Keratinocyte (primary cell): ENCODE measurements at places on chromosomes 5 and 9. TPM values are rescaled to one million over a fixed set of nuclear protein-coding genes. Genes with fewer than 3 reads are reported as not detected.

The SPINK4 gene
- 0.85 TPM in 1 of 3 replicates, not detected in the others for polyA plus RNA-seq

DNA sequence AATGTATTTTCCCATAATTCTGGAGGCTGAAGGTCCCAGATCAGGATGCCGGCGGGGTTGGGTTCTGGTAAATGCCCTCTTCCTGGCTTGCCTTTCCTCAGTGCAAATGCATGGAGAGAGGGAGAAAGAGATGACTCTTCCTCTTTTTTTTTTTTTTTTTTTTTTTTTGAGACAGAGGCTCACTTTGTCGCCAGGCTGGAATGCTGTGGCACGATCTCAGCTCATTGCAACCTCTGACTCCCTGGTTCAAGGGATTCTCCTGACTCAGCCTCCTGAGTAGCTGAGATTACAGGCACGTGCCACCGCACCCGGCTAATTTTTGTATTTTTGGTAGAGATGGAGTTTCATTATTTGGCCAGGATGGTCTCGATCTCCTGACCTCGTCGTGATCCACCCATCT, 300.0 kb upstream of the TAS2R1 start:
- peaks cover 17% of the 10 kb centered on the region for H3K4me1 ChIP-seq
- H3K4me3 ChIP-seq: no peak overlapping the region
- H3K27ac ChIP-seq: no peak overlapping the region
- no peak for DNase-seq

The IFNK gene
- polyA plus RNA-seq: 20.6 to 32.7 TPM (median 29.2 TPM) in 3 replicates

DNA sequence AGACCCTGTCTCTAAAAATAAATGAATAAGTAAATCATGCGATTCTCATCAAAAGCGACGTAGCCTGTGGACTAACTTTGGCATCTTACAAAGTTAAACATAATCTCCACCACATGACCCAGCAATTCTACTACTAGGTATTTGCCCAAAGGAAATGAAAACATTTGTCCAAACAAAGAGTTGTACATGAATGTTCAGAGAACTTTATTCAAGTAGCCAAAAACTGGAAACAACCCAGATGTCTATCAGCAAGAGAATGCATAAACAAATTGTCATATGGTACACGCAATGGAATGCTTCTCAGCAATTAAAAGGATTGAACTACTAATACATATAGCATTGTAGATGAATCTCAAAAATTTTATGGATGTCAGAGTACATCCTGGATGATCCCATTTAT, 82.6 kb downstream of the ADRB2 start:
- H3K36me3 ChIP-seq: no peaks in the 10 kb centered on the region
- DNase-seq: no peak
- peaks cover 50% of the 10 kb centered on the region for H3K4me1 ChIP-seq
